ENCODE measurements at places on chromosomes 1 and 21.

DNA sequence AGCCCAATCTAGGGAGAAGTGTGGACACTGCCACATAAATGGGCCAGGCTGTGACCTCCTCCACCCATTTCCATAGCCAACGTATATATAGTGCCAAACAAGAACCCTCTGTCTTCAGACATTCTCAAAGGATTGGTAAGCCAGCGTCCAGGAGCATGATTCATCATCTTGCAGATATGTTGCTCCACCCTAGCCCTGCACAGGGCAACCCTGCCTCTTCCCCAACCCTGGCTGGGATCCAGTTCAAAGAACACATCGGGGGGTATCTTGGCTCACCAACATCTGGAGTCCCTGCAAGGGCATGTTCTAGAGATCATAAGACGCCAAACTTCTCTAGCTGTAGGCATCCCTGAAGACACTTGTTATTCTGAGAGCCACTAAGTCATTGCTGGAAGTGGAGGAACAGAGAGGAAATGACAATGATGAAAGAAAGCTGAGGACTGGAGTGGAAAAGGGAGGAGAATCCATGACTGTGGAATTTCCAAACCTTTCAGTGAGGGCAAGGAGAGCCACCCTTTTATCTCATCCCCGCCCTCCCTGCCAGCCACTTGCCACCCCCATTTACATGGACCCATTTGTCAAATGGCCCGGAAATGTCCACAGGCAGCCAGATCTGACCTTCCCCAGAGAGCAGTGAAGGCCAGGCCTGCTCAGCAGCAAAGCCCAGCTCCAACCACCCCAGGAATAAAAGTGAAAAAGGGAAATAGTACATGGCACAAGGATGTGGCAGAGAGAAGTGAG is 144.1 kb upstream of the CTTNBP2NL start:
- no peak for DNase-seq
- no peak overlapping the region for H3K4me3 ChIP-seq
- no peaks in the 10 kb centered on the region for H3K27me3 ChIP-seq
- no peaks in the 10 kb centered on the region for H3K4me1 ChIP-seq
- H3K27ac ChIP-seq: no peak overlapping the region

- H3K4me1 ChIP-seq: no peaks in the 10 kb centered on the region
- no peak overlapping the region for H3K27ac ChIP-seq
- H3K27me3 ChIP-seq: no peaks in the 10 kb centered on the region
- no peaks in the 10 kb centered on the region for H3K36me3 ChIP-seq
Measured at GRCh38 chr1:245209658-245210435, 55.1 kb downstream of the KIF26B start.

GRCh38 chr1:154867064-154867825 is 2.8 kb downstream of the KCNN3 start:
- H3K27me3 ChIP-seq: no peaks in the 10 kb centered on the region
- peaks cover 45% of the 10 kb centered on the region for H3K4me1 ChIP-seq
- no peak for DNase-seq
- no peak overlapping the region for H3K27ac ChIP-seq

- no peak overlapping the region for H3K27ac ChIP-seq
- H3K27me3 ChIP-seq: no peaks in the 10 kb centered on the region
- DNase-seq: no peak
- H3K4me1 ChIP-seq: no peaks in the 10 kb centered on the region
- H3K4me3 ChIP-seq: no peak overlapping the region
Measured at GRCh38 chr1:185487026-185487425, 170.0 kb upstream of the IVNS1ABP start.

- peaks cover 20% of the 10 kb centered on the region for H3K4me1 ChIP-seq
- H3K27me3 ChIP-seq: no peaks in the 10 kb centered on the region
- no peak overlapping the region for H3K4me3 ChIP-seq
Measured at GRCh38 chr1:186512698-186513457, 52.0 kb upstream of the PDC start.

GRCh38 chr1:107575226-107575625 is 389.8 kb downstream of the VAV3 start:
- no peaks in the 10 kb centered on the region for H3K27me3 ChIP-seq
- no peaks in the 10 kb centered on the region for H3K4me1 ChIP-seq
- no peaks in the 10 kb centered on the region for H3K36me3 ChIP-seq
- H3K27ac ChIP-seq: no peak overlapping the region

- H3K27me3 ChIP-seq: no peaks in the 10 kb centered on the region
- DNase-seq: no peak
- peaks cover 26% of the 10 kb centered on the region for H3K4me1 ChIP-seq
- no peak overlapping the region for H3K4me3 ChIP-seq
Measured at GRCh38 chr1:210700511-210700910, 371.8 kb downstream of the HHAT start.

GRCh38 chr1:167198518-167199133 is 22.1 kb upstream of the POU2F1 start:
- DNase-seq: no peak
- H3K27me3 ChIP-seq: no peaks in the 10 kb centered on the region
- H3K4me1 ChIP-seq: no peaks in the 10 kb centered on the region
- H3K4me3 ChIP-seq: no peak overlapping the region

DNA sequence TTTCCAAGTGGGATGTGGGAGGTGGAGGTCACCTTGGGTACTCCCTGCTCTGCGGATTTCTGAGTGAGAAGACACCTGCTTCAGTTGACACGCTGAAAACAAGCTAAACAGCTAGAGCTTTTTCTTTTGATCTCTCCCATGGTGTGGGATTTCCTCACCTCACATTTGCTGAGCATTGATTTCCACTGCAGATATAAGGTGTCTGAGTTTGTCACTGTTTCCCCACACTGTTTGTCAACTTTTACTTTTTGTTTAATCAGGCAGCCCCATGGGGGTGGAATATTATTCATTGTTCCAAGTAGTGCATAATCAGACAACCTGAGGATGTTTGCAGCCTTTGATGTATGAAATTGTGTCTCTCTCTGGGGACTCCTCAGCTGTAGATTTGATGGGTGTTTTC is 49.5 kb downstream of the FASLG start:
- no peak overlapping the region for H3K4me3 ChIP-seq
- no peaks in the 10 kb centered on the region for H3K36me3 ChIP-seq
- no peak overlapping the region for H3K27ac ChIP-seq
- no peak for DNase-seq

DNA sequence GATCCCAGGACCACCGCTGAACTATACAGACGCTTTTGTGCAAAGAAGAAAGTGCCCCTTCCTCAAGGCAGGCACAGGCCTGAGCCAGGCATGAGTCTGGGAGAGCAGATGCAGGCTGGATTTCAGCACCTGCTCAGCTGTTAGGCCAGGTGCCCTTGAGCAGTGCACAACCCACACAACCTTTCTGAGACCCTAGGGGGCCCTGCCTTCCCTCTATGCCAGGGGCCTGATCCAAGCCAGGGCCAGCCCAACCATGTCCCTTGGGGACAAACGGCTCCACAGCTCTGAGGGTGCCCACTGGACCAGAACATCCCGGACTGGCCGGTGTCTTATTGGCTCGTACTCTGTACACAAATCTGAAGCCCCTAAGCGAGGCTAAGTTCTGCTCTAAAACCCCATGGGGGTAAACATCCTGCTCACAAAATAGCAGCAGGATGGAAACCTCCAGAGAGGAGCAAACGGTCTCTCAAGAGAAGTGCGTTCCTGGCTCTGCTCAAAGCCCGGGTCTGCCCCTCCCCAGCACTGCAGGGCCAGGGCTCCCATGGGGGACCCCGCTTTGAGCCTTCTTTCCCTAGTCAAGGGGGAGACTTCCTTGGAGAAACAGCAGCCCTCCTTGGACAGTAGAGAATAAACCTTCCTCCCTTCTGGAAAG is 275.1 kb downstream of the NPHP4 start:
- no peak overlapping the region for H3K4me3 ChIP-seq
- peaks cover 91% of the 10 kb centered on the region for H3K27me3 ChIP-seq
- H3K4me1 ChIP-seq: no peaks in the 10 kb centered on the region
- DNase-seq: no peak
- H3K36me3 ChIP-seq: no peaks in the 10 kb centered on the region

GRCh38 chr1:30195424-30196134 is 527.8 kb downstream of the MATN1 start:
- peaks cover 52% of the 10 kb centered on the region for H3K27me3 ChIP-seq
- no peak overlapping the region for H3K4me3 ChIP-seq
- no peak for DNase-seq
- H3K36me3 ChIP-seq: no peaks in the 10 kb centered on the region

DNA sequence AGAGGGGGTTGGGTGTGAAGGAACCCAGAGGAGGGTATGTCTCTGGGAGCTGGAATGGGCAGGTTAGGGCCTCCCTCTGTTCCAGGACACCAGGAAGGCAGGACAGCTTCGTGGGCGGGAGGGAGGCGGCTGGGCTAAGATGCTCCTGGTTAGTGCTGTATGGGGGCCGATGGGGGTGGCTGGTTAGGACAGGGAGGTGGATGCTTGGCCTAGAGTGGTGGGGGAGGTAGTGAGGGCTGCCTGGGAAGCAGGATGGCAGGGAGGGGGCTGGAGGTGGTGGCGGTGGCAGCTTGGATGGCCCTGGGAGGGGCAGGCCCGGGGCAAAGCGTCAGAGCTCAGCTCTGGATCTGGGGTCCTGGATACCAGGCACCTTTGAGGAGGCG is 6.2 kb upstream of the MMP23B start:
- no peaks in the 10 kb centered on the region for H3K36me3 ChIP-seq
- H3K27ac ChIP-seq: no peak overlapping the region
- H3K27me3 ChIP-seq: peaks cover 2% of the 10 kb centered on the region

- no peaks in the 10 kb centered on the region for H3K36me3 ChIP-seq
- H3K27me3 ChIP-seq: no peaks in the 10 kb centered on the region
- H3K4me3 ChIP-seq: no peak overlapping the region
- no peak overlapping the region for H3K27ac ChIP-seq
- peaks cover 14% of the 10 kb centered on the region for H3K4me1 ChIP-seq
Measured at GRCh38 chr1:168531615-168532345, 12.0 kb downstream of the XCL2 start.

- DNase-seq: no peak
- H3K4me3 ChIP-seq: no peak overlapping the region
- no peaks in the 10 kb centered on the region for H3K27me3 ChIP-seq
- peaks cover 17% of the 10 kb centered on the region for H3K4me1 ChIP-seq
Measured at GRCh38 chr1:224736619-224737352, 120.7 kb downstream of the CNIH3 start.

- H3K36me3 ChIP-seq: no peaks in the 10 kb centered on the region
- DNase-seq: no peak
- H3K27me3 ChIP-seq: no peaks in the 10 kb centered on the region
- no peaks in the 10 kb centered on the region for H3K4me1 ChIP-seq
- H3K27ac ChIP-seq: no peak overlapping the region
Measured at GRCh38 chr1:232302376-232303221, 327.3 kb downstream of the SIPA1L2 start.
